ENCODE measurements at places on chromosomes 12 and 14.

GRCh38 chr14:20343862-20344220 lies 406 bp downstream of the PARP2 start:
- DNase-seq: no peak

DNA sequence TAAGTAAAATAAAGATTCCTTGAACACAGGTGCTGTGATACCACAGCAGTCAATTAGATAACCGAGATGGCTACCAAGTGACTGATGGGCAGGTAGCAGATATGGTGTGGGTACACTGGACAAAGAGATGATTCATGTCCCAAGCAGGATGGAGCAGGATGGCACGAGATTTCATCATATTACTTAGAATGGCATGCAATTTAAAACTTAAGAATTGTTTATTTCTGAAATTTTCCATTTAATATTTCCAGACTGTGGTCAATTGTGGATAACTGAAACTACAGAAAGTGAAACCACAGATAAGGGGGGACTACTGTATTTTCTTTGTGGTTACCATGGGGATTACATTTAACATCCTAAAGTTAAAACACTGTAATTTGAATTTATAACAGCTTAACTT lies 7.5 kb upstream of the ZFP36L1 start:
- DNase-seq: no peak

- no peak for DNase-seq
Measured at GRCh38 chr12:95096852-95097251, 23.4 kb upstream of the NR2C1 start.

DNA sequence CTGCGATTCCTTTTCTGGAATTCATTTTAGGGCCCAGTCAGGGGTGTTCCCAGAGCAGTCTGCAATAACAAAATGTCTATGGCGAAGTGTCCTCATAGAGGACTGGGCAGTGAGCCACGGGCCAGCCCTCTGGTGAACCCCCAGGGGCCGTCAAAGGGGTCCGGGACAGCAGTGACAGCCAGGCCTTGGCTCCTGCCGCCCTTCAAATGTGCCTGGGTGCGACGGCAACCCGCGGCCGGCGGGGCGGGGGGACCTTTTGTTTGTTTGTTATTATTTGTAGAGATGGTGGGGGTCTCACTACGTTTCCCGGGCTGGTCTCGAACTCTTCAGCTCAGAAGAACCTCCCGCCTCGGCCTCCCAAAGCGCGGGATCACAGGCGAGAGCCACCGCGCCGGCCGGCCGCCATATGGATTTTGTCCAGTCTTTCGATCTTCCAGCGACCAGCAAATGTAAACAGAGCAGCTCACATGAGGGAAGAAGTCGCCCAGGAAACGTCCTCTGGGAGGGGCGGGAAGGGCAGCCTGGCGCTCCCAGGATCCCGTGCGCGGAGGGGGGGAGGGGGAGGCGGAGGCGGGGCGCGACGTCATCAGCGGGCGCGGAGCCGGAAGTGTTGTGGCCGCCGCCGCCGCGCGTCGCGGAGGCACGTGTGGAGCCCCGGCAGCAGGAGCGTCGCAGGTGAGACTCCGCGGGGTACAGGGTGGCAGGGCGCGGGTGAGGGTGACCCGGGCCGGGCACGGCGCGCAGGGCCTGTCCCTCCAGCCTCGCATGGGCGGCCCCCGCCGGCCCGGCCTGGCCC lies at the start of gene TRMT61A:
Gene TRMT61A, plus strand, starts transcription at position 610 of the 796 bp plus-strand sequence. CDS start 783 bp downstream, outside the sequence.
- peak; percentile 92 for DNase-seq

- DNase-seq: no peak
Measured at GRCh38 chr12:103930787-103931735, 851 bp downstream of the HSP90B1 start.

- DNase-seq: peak; percentile 76
Measured at GRCh38 chr12:104507672-104508071, 50.9 kb downstream of the CHST11 start.

DNA sequence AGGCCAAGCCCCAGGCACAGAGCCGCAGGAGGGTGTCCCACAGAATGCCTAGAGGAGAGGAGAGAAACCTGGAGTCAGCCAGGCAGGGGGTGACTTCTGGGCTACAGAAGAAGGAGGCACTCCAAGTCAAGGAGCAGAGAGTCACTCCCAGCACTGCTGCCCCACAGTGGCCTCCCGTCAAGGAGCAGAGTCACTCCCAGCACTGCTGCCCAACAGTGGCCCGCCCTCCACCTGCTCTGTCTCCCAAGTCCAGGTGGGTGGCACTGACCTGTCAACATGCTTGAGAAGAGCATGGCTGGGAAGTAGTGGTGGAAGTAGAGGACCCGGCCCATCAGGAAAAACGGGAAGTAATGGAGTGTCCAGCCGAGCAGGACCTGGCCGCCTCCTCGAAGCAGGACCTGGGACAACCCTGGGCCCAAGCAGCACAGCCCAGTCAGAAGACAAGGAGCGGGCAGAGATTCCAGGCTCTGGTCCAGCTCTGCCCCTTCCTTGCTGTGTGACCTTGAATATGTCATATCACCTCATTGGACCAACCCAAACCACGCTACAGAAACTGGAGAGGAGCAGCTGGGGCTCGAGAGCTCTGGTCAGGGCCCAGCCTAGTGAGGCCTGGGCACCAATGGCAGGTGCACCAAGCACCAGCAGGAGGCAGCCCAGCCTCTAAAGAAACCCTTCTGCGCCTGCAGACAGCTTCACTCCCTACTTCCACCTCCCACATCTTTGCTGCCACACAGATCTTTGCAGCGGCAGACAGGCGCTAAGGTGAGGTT lies 7.6 kb upstream of the NGB start:
- DNase-seq: no peak

DNA sequence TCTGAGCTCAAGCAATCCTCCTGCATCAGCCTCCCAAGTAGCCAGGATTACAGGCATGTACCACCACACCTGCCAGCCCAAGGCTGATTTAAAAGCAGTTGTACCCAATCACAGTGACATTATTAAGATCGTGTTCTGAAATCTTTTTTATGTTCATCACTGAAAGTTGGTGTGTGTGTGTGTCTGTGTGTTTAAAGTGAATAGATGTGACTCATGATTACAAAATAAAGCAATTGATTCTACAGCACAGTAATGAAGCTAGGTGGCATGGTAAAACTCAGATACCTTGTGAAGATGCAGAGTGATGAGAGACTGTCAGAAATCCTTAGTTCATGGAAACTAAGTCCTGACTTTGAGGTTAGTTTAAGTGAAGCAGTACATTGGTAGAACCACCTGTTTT lies 74.2 kb upstream of the ATP2B1 start:
- DNase-seq: no peak

- no peak for DNase-seq
Measured at GRCh38 chr12:130973109-130973508, 19.4 kb downstream of the ADGRD1 start.

GRCh38 chr14:99261912-99262787 lies 9.8 kb downstream of the BCL11B start:
- no peak for DNase-seq

- DNase-seq: no peak
Measured at GRCh38 chr12:118044075-118044474, 16.9 kb downstream of the WSB2 start.

DNA sequence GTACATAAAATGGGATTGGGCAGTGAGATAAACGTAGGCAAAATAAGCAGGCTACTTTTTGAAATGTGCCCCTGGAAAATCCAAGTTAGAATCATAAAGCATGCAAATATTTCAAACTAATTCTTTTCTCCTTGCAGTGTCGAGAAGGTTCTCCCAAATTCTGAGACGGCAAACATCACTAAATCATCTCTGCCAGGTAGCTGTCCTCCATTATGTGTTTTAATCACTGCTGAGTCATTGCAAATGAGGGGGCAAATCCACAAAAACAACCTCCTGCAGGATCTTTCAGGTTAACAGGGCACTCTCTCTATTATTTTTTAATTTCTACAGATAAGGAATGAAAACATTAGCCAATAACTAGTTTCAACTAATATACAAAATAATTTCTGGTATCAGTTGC lies 63.2 kb upstream of the RIC8B start:
- DNase-seq: no peak

GRCh38 chr14:59920378-59920683 lies 387 bp downstream of the LRRC9 start:
- no peak for DNase-seq

- DNase-seq: no peak
Measured at GRCh38 chr14:90536511-90537191, 139.8 kb downstream of the CALM1 start.

DNA sequence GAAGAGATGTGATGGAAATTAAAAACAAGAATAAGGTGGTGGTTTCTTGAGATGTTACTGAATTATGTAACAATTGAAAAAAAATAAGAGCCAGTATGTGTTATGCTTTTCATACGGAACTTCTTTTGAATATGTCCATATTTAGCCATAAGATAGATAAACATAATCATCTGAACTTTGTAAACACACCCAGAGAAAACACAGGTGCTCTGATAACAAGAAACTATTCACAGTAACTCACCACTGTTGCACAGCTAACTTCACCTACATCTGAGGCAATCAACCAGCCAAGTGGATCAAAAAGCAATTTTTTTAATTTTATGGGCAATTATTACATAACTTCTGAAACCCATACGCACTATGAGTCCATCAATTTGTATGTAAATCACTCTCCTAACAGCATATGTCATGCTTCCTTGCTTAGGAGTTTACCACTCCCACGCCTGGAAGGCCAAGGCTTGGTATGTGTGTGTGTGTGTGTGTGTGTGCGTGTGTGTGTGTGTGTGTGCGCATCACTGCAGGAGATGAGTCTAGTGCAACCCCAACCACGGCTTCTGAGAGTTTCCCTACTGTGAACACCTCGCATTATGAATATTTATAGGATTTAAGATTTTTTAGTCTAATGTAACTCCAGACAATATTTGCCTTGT lies 443.4 kb downstream of the BCAT1 start:
- no peak for DNase-seq
